ENCODE measurements at places on chromosomes 12 and 14.

DNA sequence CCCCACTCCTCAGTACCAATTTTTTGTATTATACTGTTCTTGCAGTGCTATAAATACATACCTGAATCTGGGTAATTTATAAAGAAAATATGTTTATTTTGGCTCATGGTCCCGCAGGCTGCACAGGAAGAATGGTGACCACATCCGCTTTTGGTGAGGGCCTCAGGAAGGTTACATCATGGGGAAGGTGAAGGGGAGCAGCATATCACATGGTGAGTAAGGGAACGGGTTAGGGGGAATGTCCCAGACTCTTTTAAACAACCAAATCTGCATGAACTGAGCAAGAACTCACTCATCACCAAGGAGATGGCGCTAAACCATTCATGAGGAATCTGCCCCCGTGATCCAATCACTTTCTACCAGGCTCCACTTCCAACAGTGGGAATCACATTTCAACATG, 40.0 kb downstream of the OSBPL8 start:
- DNase-seq = no peak

DNA sequence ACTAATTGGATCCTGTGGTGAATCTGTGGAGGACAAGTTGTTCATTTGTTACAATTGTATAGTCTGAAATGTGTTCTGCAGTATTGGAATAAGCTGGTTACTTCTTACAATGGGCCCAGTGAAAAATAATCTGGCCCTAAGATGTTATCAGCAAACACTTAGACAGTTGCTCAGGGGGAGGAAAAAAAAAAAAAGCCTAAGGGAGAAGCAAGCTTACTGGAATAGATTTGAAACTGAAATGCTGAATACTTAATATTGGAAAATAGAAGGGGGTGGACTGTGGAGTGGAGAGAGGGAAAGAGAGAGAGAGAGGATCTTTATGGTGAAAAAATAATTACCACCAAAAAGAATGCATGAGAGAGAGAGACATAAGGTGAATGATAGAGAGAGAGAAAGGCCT, 4.0 kb downstream of the FOXG1 start:
- no peak for DNase-seq

- no peak for DNase-seq
Observed at GRCh38 chr12:54173906-54174471, 14.8 kb downstream of the SMUG1 start.

- no peak for DNase-seq
Observed at GRCh38 chr12:100101000-100101399, 41.7 kb downstream of the BLTP3B start.

DNA sequence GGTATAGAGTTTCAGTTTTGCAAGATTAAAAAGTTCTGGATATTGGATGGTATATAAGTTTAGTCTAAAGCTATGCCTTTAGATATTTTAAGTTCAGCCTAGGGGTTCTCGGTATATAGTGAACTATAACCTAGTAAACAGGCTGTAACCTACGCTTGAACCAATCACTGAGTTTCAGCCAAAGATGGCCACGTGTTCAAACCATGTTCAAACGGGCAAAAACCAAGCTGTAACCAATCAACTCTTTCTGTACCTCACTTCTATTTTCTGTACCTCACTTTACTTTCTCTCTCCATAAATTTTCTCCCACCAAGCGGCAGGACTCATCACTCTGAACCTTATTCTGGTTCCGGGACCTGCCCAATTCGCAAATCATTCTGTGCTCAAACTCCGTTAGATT, 1.4 kb downstream of the TMBIM4 start:
- no peak for DNase-seq

DNA sequence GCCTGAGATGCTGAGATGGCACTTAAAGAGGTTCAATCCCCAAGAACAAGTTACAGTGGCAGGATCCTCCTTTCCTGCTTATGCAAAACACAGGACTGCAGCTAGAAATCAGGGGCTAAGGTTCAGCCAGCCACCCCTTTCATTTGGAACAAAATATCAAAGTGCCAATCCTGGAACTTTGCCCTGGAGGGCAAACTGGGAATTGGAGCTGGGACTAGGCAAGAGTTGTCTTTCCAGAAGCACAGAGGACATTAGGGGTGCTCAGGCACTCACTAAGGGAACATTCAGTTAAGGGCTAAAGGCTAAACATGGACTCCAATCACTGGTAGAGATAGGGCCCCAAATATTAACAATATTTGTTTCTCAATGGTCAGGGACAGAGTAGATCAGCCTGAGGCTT, 237.2 kb downstream of the EMP1 start:
- DNase-seq = no peak

GRCh38 chr12:5715021-5715420, 230.0 kb downstream of the ANO2 start:
- no peak for DNase-seq

- DNase-seq = no peak
Observed at GRCh38 chr12:6782850-6783566, 6.3 kb upstream of the CD4 start.

DNA sequence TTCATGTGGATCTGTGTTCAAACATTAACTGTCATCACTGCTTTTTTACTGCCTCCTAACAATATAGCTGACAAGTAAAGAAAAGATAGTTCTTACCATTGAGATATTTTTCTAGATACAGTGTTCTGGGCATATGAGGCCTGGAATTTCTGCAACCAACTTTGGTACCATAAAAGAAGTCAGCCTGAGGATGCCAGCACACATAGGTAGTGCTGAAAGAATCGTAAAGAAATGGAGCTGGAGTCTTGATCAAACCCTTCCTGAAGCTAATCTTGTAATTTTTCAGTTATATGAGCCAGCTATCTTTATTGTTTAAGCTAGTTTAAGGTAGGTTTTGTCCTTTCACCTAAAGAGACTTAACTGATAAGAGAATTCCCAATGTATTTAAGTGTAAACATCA, 11.3 kb downstream of the ERG28 start:
- DNase-seq = no peak

GRCh38 chr14:62592877-62593276, 452.4 kb downstream of the KCNH5 start:
- DNase-seq = no peak

DNA sequence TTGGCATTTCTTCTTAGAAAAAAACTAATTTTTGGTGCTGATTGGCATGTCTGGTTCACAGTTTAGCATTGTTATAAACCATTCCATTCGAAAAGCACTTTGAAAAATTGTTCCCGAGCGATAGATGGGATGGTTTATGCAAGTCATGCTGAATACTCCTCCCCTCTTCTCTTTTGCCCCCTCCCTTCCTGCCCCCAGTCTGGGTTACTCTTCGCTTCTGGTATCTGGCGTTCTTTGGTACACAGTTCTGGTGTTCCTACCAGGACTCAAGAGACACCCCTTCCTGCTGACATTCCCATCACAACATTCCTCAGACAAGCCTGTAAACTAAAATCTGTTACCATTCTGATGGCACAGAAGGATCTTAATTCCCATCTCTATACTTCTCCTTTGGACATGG, 20.1 kb upstream of the TIGAR start:
- DNase-seq = no peak

DNA sequence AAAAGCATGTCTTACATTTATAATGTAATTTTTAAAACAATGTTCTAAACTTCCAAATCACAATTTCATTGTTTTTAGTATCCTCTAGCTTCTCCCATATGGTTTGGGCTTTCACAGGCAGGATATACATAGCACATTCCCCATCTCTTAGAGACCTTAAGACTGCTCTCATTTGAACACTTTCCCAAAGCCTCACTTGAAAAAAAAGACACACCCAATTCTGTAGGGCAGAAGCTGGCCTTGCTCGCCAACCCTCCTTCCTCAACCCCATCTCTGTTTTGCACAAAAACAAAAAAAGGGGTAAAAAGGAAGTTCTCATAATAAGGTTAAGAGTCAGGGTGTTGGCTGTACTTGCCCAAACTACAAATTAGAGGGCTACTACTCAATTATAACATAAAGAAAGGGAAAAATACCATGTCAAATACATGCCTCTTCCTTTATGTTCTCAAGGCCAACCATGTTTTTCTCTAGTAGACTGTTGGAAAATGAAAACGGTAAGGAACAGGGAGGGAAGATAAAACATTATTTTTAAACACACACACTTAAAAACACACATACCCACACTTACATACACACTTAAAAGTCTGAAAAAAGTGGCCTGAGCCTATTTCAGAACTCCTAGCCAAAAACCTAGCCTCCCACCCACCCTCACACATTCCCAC, 9.9 kb upstream of the KANSL2 start:
- no peak for DNase-seq

DNA sequence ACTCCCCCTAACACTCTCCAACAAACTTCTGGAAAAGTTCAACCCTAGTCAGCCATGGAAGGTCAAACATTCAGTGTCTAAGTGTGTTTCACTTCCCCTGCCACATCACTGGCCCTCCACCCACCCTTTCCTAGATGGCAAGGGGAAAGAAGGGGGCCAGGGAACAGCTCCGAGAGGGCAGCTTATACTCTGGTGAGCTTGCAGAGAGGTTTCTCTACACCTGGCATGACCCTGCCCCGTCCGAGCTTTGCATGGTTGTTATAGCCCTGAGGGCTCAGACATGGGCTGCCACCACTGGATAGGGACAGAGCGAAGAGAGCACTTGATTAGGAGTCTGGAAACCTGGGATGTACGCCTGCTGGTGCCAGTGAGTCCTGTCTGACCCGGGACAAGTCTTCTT, 4.0 kb downstream of the ACVRL1 start:
- DNase-seq = no peak

- no peak for DNase-seq
Observed at GRCh38 chr14:42421377-42422078, 814.9 kb downstream of the LRFN5 start.

DNA sequence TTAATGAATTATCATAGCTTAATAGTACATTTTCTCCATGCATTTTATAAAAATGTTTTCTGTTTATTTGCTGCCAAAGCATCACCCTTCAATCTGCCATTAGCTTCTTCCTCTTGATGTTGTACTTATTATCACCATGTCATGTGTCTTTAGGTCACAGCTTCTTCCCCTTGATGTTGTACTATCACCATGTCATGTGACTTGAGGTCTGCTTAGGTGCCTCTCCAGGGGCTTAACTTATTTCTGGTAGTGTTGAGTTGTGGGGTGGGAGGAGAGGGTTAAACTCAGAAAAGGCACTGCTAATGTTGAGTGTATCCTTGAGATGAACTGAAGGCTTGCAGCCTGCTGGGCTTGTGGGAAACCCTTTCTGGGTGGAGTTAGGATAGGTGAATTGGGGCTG, 87.8 kb downstream of the DAAM1 start:
- no peak for DNase-seq

GRCh38 chr14:56119201-56119981, 1.2 kb downstream of the PELI2 start:
- peak; percentile 72 for DNase-seq

DNA sequence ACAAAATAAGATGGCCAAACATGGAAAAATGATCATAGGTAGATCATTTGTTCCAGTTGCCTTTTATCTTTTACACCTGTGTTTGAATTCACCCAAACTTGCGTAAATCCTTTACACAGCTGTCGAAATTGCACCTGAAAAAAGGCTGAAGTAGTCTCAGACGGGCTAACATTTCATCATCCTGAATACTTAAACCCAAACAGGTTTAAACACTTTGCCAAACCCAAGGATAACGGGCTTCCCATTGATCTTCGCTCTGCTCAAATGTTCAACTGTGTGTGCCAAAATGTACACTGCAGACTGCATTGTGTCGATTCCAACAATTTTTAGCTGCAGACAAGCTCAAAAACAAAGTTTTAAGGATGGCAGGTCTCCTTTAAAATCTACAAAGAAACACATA, 288.7 kb upstream of the DDHD1 start:
- no peak for DNase-seq

DNA sequence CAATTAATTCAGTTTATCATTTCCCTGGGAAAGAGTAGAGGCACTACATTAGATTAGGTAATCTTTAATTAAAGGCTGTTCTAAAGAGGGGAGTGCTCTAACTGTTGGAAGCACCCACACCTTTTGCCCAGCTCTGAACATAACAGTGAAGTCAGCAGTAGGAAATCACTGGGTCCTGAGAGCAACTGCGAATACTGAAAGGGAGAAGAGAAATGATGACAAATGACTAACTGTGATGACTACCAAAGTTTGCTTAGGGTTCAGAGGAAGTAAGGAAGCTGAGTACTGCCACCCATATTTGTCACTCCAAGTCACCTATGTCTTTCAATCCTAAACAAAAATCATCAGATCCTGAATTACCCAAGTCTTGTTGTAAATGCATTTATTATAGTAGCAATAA, 140.6 kb downstream of the EPS8 start:
- no peak for DNase-seq

DNA sequence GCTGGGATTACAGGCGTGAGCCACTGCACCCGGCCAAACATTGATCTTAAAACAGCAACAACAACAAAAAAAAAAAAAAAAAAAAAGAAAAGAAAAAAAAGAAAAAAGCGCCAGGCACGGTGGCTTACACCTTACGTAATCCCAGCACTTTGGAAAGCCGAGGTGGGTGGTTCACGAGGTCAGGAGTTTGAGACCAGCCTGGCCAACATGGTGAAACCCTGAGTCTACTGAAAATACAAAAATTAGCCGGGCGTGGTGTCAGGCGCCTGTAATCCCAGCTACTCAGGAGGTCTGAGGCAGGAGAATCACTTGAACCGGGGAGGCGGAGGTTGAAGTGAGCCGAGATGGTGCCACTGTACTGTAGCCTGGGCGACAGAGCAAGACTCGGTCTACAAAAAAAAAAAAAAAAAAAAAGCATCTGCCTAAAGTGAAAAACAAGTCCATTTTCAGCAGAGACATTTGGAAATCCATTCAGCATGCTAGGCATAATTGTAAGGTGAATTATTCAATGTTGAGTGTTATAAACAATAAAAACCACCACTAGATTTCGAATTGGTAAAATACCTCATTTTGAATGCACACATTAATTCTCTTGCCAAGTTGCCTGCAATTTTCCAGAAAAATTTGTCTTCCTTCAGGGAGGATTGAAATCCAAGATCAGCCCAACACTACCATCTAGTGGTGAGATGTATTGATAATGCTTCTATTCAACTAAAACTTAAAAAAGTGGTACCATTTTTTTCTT, 8.0 kb upstream of the CERS5 start:
- DNase-seq = no peak

GRCh38 chr12:51917041-51917590, 9.8 kb downstream of the ACVRL1 start:
- no peak for DNase-seq

DNA sequence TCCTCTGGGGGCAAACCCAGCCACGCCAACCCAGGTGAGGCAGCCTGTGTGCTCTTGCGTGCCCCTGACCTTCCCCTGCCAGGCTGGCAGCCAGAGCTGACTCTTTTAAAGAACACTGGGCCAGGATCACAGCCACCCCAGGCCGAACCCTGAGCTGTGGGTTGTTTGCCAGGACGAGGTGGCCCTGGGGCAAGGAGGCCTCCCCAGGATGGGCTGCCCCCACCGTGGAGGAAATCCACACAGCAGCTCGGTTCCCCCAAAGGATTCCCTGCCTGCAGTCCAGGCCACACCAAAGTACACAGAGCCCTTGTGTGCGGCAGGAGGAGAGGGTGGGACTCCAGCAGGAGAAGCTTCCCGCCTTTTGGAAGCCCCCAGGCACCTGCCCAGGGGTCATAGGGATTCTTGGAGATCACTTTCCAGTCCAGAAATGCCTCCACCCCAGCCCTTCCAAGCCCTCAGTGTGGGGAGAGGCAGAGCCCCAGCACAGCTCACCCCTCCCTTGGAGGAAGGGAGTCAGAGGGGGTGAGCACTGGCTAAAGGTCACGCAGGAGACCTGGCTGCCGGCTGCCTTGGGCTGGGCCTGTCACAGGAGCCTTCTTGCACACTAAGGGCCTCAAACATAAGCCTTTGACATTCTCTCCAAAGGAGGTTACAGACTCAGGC, 115.6 kb downstream of the CALM1 start:
- no peak for DNase-seq

Measured in right hindlimb (tissue), 1 donor.